Stimulated activated CD8-positive, alpha-beta memory T cell treated with anti-CD3 and anti-CD28 coated beads, Interleukin-4, amount 100 ng/mL, for 1 hour (primary cell): ENCODE measurements at places on chromosomes 7 and 10.

DNA sequence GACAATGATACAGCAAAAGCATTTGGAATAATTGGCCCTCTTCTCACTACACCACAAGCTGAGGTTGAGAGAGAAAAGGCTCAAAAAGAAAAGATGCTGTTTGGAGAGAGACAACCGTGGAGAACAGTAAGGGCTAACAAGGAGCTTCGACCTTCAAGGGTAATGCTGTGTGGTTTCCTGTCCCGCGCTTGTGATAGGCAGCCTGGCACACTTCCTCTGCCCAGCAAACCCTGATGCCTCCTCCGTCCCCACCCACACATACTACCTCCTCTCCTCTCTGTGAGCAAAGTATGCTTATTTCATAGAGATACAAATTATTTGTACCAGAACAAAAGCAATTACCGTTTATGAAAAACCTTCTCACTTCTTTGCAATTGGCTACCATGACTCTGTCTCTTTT, 755.4 kb downstream of the KCNMA1 start:
- DNase-seq, result no peak

GRCh38 chr7:144384071-144384470, 19.4 kb downstream of the NOBOX start:
- no peak for DNase-seq

- no peak for DNase-seq
Observed at GRCh38 chr10:123391275-123392028, 237.2 kb downstream of the BUB3 start.

GRCh38 chr7:94510582-94511496, 1.2 kb downstream of the CASD1 start:
- DNase-seq, result peak; percentile 19

- DNase-seq, result no peak
Observed at GRCh38 chr10:81865581-81865980, 9.4 kb upstream of the NRG3 start.

DNA sequence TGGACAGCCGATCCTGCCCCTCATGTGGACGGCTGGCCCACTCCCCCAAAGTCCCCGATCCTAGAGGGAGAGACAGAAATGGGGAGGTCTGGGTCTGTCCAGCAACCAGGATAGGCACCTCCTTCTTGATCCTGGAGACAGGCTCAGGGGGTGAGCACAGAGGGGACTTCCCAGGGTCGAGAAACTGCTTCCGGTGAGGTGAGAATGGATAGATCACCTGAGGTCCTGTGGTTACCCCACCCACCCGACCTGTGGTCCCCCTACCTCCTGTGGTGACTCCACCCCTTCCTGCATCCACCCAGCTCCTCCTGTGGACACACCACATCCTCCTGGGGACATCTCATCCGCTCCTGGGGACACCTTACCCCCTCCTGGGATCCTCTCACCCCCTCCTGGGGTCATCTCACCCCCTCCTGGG, 27.4 kb upstream of the RASGEF1A start:
- DNase-seq, result no peak

GRCh38 chr7:118040562-118040961, 143.4 kb upstream of the LSM8 start:
- DNase-seq, result no peak

DNA sequence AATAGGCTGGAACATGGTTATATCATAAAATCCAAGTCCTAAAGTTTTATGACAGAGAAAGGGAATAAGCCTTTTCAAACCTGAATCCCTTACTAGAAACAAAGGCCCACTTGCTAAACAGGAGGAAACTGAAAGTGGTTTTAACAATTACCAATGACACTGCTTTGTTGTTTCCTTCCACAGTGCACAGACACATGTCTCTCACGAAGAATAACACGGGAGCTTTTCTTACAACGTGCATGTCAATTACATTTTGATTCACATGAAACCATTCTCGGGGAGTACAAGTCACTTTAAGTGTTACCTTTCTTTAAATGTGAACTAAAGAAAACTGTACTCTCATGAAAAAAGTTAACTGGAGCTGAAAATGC, 1.4 kb downstream of the MRPS33 start:
- no peak for DNase-seq

DNA sequence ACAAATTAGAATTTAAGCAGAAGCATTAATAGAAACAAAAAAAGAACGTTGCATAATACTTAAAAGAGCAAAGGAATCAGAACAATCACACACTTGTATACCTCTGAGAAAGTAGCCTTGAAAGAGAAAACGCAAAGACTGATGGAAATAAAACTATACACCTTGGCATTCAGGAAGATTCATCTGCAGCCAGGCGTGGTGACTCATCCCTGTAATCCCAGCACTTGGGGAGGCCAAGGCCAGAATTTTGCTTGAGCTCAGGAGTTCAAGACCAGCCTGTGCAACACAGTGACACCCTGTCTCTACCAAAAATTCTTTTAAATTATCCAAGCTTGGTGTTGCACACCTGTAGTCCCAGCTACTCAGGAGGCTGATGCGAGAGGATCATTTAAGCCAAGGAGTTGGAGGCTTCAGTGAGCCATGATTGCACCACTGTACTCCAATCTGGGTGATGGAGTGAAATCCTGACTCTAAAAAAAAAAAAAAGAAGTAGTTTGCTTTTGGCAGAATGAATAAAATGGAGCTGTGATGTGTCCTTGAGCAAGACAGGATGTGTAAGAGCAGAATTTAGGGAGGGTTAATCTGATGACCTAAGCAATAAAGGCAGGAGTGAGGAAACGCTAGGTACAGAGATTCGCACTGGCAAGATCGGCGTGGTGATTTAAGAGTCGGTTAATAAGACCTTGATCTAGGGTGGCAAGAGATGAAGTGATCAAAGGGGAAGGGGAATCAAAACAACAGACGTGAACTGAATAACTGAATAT, 75.8 kb upstream of the NRP1 start:
- no peak for DNase-seq

GRCh38 chr10:58641095-58641531, 128.4 kb downstream of the BICC1 start:
- DNase-seq, result no peak

GRCh38 chr7:41996381-41997035, 240.5 kb downstream of the GLI3 start:
- DNase-seq, result no peak

- no peak for DNase-seq
Observed at GRCh38 chr7:83859827-83860226, 210.9 kb upstream of the SEMA3E start.

DNA sequence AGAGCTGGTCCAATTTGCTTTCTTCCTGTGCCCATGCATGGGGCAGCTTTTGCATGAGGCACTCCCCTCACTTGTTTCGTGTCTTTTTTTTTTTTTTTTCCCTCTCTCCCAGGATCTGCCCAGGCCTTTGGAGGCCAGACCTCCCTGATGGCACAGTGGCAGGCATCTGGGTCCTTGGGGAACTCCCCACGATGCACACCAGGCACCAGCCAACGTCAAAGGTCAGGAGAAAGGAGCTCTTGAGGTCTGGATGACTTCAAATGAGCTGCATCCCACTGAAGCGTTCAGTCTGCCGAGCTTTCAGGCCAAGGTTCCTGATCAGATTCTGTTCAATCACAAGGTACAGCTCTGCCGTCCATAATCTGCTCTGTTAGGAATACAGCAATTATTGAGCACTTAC, 97.2 kb upstream of the CARD11 start:
- DNase-seq, result no peak

GRCh38 chr7:4798706-4799235, 23.3 kb downstream of the AP5Z1 start:
- DNase-seq, result no peak

GRCh38 chr7:52017802-52018679, 701.4 kb upstream of the COBL start:
- DNase-seq, result no peak

- DNase-seq, result no peak
Observed at GRCh38 chr10:73552819-73553715, 38.1 kb downstream of the USP54 start.

DNA sequence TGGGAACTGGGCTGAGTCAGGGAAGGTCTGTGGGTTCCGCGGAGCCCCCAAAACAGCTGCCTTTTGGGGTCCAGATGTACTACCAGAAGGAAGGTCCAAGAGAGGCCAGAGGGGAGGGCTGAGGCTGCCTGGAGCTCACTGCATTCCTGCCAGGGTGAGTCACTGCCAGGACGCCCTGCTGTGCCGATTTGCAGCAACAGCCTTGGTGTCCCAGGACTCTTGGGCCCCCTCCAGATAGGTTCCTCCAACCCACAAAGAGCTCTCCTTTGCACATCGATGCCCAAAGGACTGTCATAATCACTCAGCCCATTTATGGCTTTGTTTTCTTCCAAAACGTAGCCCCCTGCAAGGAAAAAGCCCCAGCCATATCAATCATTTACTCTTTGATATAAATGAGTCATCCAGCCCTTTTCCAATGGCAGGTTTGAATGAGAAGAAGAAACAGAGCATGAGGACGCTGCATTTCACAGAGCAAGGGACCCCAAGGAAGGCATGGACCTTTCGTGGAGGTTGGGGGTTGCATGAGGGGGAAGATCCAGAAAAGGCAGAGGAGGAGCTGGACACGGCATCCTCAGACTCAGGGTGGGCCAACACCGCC, 32.2 kb upstream of the COL13A1 start:
- DNase-seq, result no peak

GRCh38 chr10:132942101-132943057, at the start of gene CFAP46:
Gene CFAP46, minus strand, starts transcription at chr10:132942570. Its CDS starts 86 bp downstream, at chr10:132942484.
- DNase-seq, result no peak

DNA sequence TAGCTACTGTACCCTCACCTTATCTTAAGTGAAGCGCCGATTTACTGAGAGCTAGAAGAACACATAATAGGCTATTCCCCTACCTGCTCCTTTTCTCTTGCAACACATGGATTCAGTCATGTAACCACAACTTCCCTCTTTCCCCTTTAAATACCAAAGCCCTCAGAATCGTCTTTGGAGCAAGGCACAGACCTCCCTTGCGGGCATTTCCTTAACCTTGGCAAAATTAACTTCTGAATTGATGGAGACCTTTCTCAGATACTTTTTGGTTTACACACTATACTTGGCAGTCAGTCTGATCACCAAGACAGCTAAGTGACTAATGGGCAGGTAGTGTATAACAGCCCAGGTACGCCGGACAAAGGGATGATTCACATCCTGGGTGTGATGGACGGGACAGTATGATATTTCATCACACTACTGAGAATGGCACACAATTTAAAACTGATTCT, 72.7 kb upstream of the SEC61G start:
- DNase-seq, result no peak

- no peak for DNase-seq
Observed at GRCh38 chr10:114068054-114068707, 24.5 kb downstream of the ADRB1 start.

DNA sequence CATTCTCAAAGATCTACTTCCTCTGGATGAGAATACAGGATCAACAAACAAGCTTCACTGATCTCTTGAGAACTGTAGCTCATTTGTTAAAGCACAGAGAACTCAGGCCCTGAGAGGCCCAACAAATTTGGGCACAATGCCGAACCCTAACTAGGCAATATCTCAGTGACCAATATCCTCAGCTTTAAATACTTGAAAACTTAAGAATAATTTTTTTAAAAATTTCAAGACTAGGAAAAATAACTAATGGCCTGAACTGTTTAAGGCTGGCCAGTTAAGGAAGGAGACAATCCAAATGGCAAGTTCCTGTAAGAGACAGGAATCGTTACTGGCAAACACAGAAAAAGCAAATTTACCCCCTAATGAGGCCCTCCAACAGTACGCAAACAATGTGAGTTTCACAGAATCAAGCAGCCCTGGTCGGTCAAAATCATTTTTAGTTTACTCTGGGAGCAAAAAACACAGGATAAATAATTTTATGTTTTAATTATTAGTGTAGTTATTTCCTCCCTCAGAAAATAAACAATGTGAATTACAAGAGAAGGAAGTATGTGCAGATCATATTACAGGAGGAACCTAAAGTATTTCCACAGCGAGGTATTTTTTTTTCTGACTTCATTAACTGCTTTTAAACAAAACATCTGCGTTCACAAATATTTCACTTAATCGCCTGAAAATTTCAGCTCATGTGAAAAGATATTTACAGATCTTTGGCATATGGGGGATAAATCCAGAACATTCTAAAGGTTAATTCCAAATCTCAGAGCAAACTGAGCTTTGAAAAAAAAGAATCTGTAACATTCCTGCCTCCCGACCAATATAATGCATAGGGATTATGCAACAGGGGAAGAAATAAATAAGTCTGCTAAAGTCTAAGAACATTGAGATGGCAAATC, 39.5 kb downstream of the NT5C2 start:
- no peak for DNase-seq

GRCh38 chr7:98157761-98158160, 51.1 kb downstream of the LMTK2 start:
- DNase-seq, result no peak

DNA sequence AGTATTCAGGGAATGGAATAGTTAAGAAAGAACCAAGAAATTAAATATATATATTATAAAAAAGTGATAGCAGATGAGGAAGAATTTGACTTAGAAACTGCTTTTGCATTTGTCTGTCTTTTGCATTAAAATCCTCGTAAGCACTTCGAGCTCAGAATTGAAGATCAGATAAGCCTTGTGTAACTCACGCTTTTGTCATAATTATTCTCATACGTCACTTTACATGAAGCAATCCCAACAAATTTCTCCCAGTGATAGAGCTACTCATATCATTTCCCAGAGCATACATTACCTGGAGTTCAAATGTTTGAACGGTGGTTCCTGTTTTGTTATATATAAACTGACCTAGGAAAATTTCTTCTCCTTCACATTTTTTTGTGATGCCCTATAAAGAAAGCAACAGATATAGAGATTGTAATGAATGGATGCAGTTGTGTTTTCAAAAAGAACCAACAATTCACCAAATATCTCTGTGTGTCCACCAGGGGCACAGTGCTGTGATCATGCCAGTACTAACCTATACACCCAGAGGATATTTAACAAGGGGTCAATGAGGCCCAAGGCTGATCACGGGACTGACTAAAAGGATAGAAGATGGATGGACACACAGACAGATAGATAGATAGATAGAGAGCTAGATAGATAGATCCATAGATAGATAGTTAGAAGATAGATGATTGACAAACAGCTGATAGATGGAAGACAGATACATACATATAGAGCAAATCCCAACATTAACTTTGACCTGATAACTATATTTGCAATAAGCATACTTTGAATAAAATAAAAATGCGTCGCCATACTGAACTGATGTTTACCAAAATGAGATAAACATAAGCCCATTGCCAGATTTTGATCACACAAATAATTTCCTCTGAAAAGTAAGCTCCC, 9.3 kb upstream of the HUS1 start:
- no peak for DNase-seq

GRCh38 chr10:62171791-62172190, 96.9 kb downstream of the RTKN2 start:
- DNase-seq, result no peak

GRCh38 chr7:99380823-99381663, 6.5 kb downstream of the ARPC1B start:
- peak; percentile 78 for DNase-seq

DNA sequence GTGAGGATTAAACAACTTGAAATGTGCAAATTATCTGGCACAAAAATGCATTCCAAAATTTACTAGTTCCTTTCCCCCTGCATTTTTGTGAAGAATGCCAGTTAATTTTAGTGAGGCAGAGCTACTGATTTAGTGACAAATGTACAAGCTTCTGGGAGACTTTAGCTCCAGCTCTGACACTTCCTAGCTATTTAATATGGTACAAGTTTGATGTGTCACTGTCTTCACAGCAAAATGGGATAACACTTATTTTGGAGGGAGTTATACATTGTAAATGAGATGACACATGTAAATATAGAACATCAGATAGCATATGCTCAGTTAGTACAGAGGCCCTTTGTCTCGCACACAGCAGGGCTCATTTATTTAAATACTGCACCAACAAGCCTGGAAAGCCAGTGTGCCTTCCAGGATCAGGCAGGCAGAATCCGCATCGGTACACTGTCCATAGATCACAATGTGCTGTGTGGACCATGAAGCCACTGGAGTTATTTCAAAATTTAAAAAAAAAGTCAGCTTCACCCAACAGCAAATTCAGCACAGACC, 48.7 kb downstream of the ELMO1 start:
- DNase-seq, result no peak
